Ovary (tissue), 10 donors: ENCODE measurements at places on chromosomes 16 and 17.

GRCh38 chr17:691423-691822 lies 23.2 kb downstream of the VPS53 start:
- no peaks in the 10 kb centered on the region for H3K36me3 ChIP-seq
- no peak overlapping the region for H3K27ac ChIP-seq
- no peak overlapping the region for H3K4me3 ChIP-seq
- H3K4me1 ChIP-seq, result peaks cover 8% of the 10 kb centered on the region
- H3K27me3 ChIP-seq, result no peaks in the 10 kb centered on the region
- DNase-seq, result no peak

GRCh38 chr16:85605912-85606841 lies 6.9 kb upstream of the GSE1 start:
- H3K36me3 ChIP-seq, result no peaks in the 10 kb centered on the region
- H3K4me1 ChIP-seq, result peaks cover 21% of the 10 kb centered on the region
- no peak overlapping the region for H3K4me3 ChIP-seq
- H3K27ac ChIP-seq, result no peak overlapping the region

DNA sequence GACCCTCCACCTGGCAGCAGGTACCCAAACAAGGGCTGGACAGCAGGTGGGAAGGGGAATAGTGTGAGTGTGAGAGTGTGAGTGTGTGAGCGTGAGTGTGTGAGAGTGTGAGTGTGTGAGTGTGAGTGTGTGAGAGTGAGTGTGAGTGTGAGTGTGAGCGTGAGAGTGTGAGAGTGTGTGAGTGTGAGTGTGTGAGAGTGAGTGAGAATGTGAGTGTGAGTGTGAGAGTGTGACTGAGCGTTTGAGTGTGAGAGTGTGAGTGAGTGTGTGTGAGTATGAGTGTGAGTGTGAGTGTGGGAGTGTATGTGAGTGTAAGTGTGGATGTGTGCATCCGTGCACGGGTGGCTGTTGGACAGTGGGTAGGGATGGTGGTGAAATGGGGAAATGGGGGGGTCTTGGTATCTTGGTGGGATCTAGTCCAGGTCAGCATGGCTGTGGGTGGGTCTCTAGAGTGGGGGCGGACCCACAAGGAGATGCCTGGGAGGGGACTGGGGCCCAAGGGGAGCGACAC lies 408 bp downstream of the ADGRG1 start:
- no peaks in the 10 kb centered on the region for H3K36me3 ChIP-seq
- H3K4me1 ChIP-seq, result peaks cover 5% of the 10 kb centered on the region
- H3K4me3 ChIP-seq, result peak overlapping the region; percentile 28
- DNase-seq, result no peak
- H3K27ac ChIP-seq, result no peak overlapping the region
- H3K27me3 ChIP-seq, result no peaks in the 10 kb centered on the region

DNA sequence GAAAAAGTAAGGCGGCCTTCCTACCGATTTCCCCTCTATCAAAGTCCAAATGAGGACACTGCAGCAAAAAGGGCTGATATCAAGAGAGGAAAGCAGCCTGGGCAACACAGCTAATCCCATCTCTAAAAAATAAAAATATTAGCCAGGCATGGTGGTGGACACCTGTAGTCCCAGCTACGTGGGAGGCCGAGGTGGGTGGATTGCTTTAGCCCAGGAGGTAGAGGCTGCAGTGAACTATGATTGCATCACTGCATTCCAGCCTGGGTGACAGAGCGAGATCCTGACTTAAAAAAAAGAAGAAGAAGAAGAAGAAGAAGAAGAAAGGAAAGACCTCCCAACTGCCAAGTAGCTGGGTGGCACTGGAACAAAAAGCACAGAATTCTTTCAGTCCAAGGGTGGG lies 14.4 kb downstream of the CACNB1 start:
- DNase-seq, result no peak
- H3K4me1 ChIP-seq, result no peaks in the 10 kb centered on the region
- no peaks in the 10 kb centered on the region for H3K27me3 ChIP-seq
- H3K27ac ChIP-seq, result no peak overlapping the region

DNA sequence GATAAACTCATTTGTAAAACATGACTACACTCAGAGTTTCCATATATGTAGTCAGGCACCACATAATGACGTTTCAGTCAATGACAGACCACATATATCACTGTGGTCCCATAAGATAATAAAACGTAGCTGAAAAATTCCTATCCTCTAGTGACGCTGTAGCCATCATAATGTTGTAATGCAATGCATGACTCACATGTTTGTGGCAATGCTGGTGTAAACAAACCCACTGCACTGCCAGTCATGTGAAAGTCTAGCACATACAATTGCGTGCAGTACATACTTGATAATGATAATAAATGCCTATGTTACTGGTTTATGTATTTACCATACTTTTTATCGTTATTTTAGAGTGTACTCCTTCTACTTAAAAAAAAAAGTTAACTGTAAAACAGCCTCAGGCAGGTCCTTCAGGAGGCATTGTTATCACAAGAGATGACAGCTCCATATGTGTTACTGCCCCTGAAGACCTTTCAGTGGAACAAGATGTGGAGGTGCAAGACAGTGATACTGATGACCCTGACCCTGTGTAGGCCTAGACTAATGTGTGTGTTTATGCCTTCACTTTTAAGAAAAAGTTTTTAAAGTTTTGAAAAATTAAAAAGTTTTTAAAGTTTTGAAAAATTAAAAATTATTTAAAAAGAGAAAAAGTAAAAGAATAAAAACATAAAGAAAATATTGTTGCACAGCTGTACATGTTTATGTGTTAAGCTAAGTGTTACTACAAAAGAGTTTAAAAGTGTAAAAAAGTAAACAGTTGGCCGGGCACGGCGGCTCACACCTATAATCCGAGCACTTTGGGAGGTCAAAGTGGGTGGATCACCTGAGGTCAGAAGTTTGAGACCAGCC lies 9.0 kb downstream of the STAT5B start:
- H3K27ac ChIP-seq, result no peak overlapping the region
- H3K4me3 ChIP-seq, result no peak overlapping the region
- H3K27me3 ChIP-seq, result no peaks in the 10 kb centered on the region
- peaks cover 6% of the 10 kb centered on the region for H3K4me1 ChIP-seq
- DNase-seq, result no peak

DNA sequence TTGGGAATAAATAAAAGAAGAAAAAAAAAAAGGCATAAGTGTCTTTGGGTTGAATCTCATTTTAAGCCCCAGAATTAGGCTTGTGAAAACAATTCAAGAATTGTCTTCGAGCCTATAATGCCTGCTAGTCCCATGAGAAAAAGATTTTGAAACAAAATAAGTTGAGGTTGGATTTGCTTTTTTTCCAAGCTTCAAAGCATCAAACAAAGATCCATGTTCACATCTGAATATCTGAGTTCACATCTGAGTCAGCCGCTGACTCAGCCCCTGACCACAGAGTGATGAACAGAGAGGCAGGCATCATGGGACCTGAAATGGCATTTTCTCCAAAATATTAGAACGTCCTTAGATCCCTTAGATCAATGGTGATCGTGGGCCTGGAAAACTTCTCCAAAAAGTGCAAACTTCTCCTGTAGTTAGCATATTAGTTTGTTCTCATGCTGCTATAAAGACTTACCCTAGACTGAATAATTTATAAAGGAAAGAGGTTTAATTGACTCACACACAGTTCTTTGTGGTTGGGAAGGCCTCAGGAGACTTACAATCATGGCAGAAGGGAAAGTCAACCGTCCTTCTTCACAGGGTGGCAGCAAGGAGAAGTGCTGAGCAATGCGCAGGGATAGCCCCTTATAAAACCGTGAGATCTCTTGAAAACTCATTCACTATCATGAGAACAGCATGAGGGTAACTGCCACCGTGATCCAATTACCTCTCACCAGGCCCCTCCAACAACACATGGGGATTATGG lies 294.6 kb upstream of the HSBP1 start:
- no peaks in the 10 kb centered on the region for H3K27me3 ChIP-seq
- H3K4me1 ChIP-seq, result no peaks in the 10 kb centered on the region
- H3K36me3 ChIP-seq, result no peaks in the 10 kb centered on the region
- no peak overlapping the region for H3K27ac ChIP-seq
- no peak overlapping the region for H3K4me3 ChIP-seq
- no peak for DNase-seq

DNA sequence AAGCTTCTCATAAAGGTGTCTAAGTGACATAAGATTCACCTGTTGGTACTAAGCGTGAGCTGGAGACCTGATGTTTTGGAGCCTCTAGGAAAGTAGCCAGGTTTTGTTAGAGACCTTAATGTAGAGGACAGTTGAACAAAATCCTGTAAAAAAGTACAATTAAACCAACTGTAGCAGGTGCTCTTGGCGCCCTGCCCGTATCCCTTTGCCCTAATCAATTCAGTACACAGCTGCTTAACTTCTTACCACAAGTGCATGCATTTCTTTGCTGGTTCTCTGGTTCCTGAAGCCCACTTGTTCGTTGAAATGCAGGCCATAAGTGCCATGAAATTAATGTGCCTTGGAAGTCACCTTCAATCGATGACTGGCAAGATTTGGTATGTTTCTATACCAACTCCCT lies 24.4 kb downstream of the GLP2R start:
- H3K36me3 ChIP-seq, result no peaks in the 10 kb centered on the region
- DNase-seq, result no peak
- H3K4me1 ChIP-seq, result no peaks in the 10 kb centered on the region
- H3K27me3 ChIP-seq, result no peaks in the 10 kb centered on the region

- DNase-seq, result no peak
- H3K36me3 ChIP-seq, result no peaks in the 10 kb centered on the region
- H3K27me3 ChIP-seq, result no peaks in the 10 kb centered on the region
- H3K4me3 ChIP-seq, result no peak overlapping the region
- H3K4me1 ChIP-seq, result peaks cover 8% of the 10 kb centered on the region
These were observed 89.5 kb upstream of the BCAR1 start for GRCh38 chr16:75340741-75341491.

- no peak for DNase-seq
- no peaks in the 10 kb centered on the region for H3K36me3 ChIP-seq
- H3K27ac ChIP-seq, result no peak overlapping the region
- no peaks in the 10 kb centered on the region for H3K27me3 ChIP-seq
- no peak overlapping the region for H3K4me3 ChIP-seq
These were observed 178.3 kb downstream of the PRKCB start for GRCh38 chr16:24013864-24014645.

DNA sequence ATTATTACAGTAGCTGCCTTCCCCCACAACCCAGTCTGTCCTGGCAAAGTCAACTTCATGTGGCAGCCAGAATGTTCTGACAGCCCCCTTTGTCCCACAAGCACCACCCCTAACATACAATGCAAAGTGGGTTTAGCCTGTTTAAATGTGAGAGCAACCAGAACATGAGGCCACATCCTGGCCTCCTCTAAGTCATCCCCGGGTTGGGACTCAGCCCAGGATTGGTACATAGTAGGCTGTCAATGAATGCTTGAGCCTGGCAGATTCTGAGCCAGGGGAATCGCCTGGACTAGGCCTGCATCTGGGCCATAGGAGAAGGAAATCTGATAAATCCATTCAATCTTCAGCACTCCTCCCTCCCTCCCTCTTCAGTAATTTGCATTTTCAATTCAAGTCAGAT lies 4.3 kb upstream of the ITGA3 start:
- no peak for DNase-seq
- H3K4me3 ChIP-seq, result no peak overlapping the region
- no peaks in the 10 kb centered on the region for H3K36me3 ChIP-seq
- peaks cover 5% of the 10 kb centered on the region for H3K4me1 ChIP-seq
- H3K27me3 ChIP-seq, result no peaks in the 10 kb centered on the region

- no peaks in the 10 kb centered on the region for H3K36me3 ChIP-seq
- H3K4me1 ChIP-seq, result peaks cover 37% of the 10 kb centered on the region
- H3K27me3 ChIP-seq, result no peaks in the 10 kb centered on the region
- no peak overlapping the region for H3K4me3 ChIP-seq
These were observed 5.3 kb downstream of the MNT start for GRCh38 chr17:2395258-2396181.

DNA sequence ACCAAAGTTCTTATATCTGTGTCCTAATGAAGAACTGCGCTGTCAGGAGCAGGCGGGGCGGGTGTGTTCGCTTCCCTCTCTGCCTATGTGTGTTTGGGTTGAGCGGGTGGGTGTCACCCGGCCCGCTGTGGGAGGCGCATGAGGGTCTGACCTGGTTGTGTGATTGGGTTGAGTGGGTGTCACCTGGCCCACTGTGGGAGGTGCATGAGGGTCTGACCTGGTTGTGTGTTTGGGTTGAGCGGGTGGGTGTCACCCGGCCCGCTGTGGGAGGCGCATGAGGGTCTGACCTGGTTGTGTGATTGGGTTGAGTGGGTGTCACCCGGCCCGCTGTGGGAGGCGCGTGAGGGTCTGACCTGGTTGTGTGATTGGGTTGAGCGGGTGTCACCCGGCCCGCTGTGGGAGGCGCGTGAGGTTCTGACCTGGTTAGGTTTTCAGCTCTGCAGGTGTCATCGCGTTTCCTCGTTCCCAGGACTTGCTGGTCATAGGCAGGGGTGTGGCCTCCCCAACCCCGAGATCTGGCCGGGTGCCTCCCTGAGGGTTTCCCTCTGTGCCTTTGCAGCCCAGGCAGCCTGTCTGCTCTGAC lies 69.6 kb upstream of the ZNF750 start:
- H3K4me1 ChIP-seq, result peaks cover 3% of the 10 kb centered on the region
- no peaks in the 10 kb centered on the region for H3K27me3 ChIP-seq
- no peak for DNase-seq
- H3K27ac ChIP-seq, result no peak overlapping the region
- H3K4me3 ChIP-seq, result no peak overlapping the region

GRCh38 chr17:83195330-83196023 lies 116.1 kb downstream of the METRNL start:
- peak; percentile 41 for DNase-seq
- H3K4me3 ChIP-seq, result no peak overlapping the region
- H3K4me1 ChIP-seq, result peaks cover 23% of the 10 kb centered on the region
- H3K27ac ChIP-seq, result peak overlapping the region; percentile 63
- no peaks in the 10 kb centered on the region for H3K36me3 ChIP-seq

DNA sequence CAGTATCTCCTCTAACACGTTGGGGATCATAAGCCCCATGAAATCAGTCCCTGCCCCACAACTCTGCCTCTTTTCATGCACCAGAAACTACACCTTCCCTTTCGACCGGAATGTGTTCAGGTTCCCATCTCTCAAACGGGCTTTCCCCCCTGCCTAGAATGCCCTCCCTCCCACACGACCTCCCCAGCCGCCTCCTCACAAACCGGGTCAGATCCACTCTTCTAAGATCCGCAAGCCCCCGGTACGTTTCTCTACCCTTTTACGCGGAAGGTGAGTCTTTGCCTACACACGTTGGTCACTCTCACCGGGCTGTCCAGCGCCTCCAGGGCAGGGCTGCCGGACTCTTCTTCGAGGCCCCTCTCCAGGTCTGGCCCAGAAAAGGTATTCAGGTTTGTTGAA lies 708 bp downstream of the DHX33 start:
- H3K4me3 ChIP-seq, result peak overlapping the region; percentile 77
- no peak for DNase-seq
- H3K36me3 ChIP-seq, result no peaks in the 10 kb centered on the region
- H3K4me1 ChIP-seq, result no peaks in the 10 kb centered on the region
- no peaks in the 10 kb centered on the region for H3K27me3 ChIP-seq
- no peak overlapping the region for H3K27ac ChIP-seq
